ENCODE measurements at places on chromosomes 1 and 21.

GRCh38 chr1:110135246-110135645, 15.0 kb upstream of the SLC6A17 start:
- DNase-seq, result no peak

DNA sequence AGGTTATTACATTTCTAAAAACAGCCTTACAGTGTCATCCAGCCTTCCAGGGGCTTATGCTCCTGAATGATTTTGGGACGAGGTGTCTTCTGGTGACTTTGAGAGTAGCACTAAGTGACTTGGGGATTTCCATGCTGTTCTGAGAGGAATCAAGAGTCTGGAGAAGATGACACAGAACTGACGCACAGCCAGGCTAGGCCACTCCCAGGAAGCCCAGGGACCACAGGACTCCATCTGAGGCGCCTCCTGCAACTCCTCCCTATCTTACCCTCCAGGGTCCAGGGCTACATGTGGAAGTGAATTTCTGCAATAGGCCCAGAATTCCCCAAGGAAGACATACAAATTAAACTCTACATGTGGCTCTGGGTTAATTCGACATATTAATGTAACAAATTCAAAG, 92.5 kb downstream of the SLC25A24 start:
- no peak for DNase-seq

- no peak for DNase-seq
Observed at GRCh38 chr1:209825591-209826434, 2.0 kb upstream of the UTP25 start.

DNA sequence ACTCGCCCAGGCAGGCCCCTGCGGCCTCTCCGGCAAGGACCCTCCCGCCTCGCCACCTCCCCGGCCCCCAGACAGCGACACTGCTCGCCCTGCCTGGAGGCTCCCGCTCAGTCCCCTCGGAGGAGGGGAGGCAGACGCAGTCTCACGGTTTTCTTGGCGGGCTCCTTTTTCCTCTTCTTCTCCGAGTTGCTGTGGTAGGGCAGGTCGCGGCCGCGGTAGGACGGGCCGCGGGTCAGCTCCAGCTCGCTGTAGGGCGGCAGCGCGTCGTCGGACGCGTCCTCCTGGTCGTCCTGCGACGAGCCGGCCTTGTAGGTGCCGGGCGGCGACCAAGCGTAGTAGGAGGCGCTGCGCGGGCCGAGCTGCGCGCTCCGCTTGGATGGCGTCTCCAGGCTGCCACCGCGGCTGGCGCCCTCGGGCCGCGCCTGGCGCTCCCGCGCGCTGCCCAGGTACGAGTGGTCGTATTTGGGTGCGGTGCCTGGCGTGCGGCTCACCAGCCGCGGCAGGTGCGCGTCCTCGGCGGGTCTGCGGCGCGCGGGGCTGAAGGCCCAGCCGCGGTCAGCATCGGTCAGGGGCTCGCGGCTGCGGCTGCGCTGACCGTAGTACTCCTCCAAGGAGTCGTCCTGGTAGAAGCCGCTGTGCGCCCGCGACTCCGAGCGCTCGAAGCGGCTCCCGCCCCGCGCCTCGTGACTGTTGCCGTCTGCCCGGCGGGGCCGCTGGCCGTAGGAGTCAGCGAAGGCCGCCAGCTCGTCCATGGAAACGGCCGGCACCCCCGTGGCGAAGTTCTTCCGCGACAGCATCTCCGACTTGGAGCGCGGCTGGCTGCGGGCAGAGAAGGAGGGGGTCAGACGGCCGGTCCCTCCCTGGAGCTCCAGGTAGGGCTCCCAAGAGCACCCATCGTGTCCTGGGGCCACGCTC, 44.8 kb upstream of the TADA1 start:
- DNase-seq, result no peak

- DNase-seq, result no peak
Observed at GRCh38 chr1:224510880-224511645, 76.5 kb upstream of the WDR26 start.

GRCh38 chr21:39675993-39676661, 63.4 kb downstream of the B3GALT5 start:
- no peak for DNase-seq

DNA sequence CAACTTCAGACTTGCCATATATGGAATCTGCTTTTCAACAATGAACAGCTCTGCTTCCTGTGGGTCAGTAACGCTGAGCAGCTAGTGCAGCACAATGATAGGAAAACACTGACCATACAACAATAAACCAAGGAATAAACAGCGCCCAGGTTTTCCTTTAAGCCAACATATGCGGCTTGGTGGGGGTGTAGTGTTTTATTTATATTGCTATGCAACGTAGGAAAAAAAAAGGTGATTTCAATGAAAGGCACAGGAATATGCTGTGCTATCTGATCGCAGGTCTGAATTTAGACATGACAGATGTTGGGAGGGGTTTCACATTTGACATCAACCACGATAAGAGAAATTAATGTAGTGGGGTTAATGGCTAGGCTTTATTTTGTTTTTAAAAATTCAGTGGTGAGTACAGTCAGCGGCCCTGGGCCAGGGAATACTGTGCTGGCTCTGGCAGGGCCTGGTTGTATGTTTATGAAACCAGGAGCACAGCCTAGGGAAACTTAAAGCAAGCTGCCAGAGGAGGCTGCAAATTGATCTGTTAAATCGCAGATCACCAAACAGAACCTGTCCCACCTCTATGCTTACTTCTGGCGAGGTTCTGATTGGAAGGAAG, 4.3 kb downstream of the TSPAN2 start:
- DNase-seq, result no peak

DNA sequence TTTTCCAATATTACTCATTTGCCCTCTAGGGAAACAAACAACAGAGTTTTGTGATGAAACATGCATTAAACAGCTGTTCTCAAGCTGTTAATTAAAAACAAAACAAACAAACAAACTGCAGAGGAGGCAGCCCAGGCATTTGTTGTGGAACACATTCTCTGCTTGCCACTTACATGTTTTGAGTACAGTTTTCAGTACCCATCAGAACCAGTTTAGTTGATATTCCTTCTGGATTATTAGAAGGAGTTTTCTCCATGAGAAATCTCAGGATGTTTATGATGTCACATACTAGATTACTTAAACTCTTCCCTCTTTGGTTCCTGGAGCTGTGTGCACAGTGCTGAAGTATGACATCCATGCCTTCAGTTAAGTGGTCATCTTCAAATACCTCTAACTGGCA, at the start of gene OR2T6:
Gene OR2T6 (plus strand): TSS at position 301 of the 400 bp plus-strand sequence. CDS start 11,863 bp downstream, outside the sequence.
- DNase-seq, result no peak

DNA sequence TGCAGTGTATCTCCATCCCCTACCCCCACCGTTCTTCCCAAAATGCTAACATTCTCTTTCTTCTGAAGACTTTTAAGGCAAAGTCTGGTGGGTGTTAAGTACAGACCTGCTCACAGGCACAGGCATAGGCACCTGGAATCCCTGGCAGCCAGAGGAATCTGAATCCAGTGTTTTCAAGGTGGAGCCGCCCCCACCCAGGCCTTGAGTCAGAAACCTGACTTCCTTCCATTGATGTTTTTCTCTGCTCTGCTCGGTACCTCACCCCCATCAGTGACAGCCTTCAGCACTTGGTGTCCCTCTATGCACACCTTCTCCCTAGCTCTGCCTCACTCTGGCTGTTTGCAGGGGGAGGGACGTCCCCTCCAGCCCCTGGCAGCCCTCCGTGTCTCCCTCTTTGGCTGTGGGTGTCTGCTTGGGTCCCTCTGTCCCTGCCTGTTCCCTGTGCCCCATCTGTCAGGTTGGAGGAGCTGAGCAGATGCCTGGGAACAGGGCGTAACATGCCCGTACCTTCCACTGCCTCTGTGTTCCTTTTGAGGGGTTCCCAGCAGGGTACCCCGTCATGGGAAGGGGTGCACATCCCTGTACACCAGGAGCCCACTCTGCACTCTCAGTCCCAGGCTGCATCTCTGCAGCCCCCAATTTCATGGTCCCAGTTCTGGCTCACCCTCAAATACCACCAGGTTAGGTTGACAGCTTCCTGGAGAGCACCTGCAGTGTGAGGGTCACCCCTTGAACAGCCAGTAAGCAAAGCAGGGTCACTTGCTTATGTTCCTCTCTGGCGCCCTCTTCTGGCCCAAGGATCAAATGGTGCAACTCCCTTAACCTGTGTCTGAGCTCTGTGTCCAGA, 6.7 kb downstream of the NCDN start:
- DNase-seq, result peak; percentile 67

- DNase-seq, result no peak
Observed at GRCh38 chr1:31562707-31563360, 13.5 kb upstream of the TINAGL1 start.

GRCh38 chr1:85480566-85480965, 15.6 kb upstream of the DDAH1 start:
- no peak for DNase-seq

DNA sequence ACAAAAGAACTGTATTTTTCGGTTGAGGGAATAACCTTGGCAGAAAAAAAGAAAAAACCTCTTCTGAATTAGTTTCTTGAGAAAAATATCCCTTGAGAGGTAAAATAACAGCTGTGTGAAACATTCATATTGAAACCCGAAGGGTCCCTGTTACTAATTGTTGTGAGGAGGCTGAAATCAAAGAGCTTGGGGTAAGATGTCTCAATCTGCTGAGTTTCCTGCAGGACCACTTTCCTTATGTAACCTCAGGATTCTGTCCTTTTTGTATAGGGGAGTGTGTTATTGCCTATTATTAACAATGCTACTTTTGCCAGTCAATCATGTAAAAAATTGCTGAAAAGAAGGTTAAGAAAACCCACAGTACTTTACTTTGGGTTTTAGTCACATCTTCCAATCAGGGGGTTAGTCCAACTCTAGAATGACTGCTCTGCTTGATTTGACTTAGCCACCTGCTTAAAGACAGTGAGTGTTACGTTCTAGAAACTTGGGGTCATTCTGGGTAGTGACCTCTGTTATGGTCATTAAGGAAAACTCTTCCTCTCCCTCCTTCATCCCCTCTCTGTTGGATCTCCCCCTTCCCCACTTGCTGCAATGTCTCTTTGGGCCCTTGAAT, 138.8 kb downstream of the GIPC2 start:
- no peak for DNase-seq

GRCh38 chr1:70112838-70113237, 92.5 kb downstream of the LRRC40 start:
- no peak for DNase-seq

DNA sequence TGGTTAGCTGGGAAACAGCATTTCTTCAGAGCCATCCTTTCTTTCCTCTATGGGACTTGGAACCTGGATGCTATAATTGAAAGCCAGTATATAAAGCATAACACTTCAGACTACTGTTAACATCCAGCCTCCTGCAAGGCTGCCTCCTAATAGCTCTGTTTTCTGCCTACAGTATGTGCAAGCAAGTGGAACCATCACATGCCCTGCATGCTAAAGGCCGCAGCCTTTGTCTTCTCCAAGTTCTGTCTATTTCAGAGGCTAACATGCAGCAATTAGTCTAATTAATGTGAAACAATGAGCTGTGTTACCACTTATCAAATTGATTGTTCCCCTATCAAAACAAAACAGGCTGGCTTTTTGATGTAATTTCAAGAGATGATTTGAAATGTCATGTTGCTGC, 82.7 kb upstream of the ESRRG start:
- no peak for DNase-seq

- DNase-seq, result no peak
Observed at GRCh38 chr1:29651684-29652665, 415.7 kb downstream of the PTPRU start.

DNA sequence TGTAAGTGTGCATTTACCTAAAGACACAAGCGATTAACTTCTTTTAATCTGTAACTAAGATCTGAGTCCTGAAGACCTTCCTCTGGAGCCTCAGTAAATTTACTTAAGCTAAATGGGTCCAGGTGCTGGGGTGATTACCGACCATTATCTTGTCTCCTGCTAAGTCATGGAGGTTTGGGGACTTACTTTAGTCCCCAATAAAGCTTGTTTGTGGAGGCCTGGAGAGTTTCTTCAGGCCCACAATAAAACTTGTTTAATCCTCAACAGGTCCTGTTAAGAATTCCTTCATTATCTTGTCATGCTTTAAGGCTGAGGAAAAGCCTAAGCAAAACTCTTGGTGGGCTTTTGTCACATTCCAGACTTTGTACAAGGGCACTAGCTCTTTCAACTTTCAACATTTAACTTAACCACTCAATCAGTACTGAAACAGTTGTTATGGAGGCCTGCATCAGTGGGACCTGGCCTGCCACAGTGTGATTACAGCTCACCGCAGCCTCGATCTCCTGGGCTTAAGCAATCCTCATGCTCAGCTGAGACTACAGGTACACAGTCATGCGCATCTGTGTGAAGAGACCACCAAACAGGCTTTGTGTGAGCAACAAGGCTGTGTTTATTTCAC, 84.0 kb downstream of the FMO4 start:
- DNase-seq, result no peak

DNA sequence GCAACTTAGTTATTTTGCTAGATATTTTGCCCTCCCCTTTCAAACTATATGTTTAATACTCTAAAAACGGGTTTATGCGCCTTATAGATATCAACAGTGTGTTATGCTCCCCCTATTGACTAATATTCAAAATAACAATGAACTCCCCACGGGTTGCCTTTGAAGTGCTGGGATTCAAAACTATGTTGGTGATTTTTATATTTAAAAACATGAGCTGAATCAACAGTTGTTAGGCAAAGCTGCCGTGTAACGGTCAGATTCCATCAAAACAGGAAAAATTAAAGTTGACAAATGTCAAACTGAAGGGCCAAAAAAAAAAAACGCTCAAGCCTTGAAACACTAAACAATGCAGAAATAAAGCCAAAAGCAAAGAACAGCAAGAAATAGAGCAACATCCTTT, 2.5 kb downstream of the TGFBR3 start:
- no peak for DNase-seq

GRCh38 chr1:47678464-47678980, 240.7 kb downstream of the FOXD2 start:
- no peak for DNase-seq

- DNase-seq, result no peak
Observed at GRCh38 chr1:212255705-212256307, 29.4 kb upstream of the PPP2R5A start.

- no peak for DNase-seq
Observed at GRCh38 chr1:84430546-84430945, 32.3 kb downstream of the DNASE2B start.

DNA sequence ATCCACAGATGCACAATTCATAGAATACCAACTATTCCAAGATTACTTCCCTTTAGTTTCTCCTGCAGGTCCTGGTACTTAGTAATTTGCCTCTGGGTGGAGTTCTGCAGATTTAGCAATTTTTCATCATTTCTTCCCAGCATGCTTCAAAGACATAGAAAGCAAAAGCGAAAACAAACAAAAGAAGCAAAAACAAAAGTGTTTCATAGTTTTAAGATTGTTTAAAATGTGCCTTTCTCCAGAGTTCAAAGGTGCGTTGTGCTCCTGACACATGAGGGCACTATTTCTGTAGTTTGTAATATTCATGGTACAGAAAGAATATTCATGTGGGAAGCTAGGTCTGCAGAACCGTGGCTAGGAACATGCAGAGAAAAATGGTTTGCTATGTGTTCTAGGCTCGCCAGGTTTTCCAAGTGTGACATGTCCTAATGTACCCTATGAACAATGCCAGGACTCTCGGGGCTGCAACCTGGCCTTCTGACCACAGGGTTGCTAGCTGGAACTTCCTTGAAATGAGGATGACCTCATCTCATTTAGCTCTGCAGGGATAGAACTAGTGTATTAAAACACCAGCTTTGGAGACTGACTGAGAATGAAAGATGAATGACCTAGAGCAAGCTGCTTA, 30.0 kb upstream of the RCSD1 start:
- DNase-seq, result no peak
